Esophagus squamous epithelium (tissue), 5 donors: ENCODE measurements at places on chromosomes 5 and 9.

GRCh38 chr5:17860660-17861315 lies 226.5 kb downstream of the TAF11L14 start:
- DNase-seq = no peak

DNA sequence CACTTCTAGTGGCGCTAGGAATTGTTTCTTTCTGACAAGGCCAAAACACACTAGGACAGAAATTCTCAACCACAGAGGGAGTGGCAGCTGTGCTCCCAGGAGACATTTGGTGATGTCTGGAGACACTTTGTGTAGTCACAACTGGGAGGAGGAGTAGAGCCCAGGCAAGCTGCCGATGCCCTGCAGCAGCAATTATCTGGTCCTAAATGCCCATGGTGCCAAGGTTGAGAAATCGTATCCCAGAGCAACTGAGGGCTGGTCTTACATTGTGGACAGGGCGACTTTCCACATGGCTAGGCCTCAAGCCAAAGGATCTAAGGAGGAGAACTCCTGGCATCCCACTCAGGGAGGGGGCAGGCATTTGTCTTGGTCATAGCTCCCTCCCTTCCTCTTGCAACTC lies 259.9 kb downstream of the GADD45G start:
- DNase-seq = no peak

DNA sequence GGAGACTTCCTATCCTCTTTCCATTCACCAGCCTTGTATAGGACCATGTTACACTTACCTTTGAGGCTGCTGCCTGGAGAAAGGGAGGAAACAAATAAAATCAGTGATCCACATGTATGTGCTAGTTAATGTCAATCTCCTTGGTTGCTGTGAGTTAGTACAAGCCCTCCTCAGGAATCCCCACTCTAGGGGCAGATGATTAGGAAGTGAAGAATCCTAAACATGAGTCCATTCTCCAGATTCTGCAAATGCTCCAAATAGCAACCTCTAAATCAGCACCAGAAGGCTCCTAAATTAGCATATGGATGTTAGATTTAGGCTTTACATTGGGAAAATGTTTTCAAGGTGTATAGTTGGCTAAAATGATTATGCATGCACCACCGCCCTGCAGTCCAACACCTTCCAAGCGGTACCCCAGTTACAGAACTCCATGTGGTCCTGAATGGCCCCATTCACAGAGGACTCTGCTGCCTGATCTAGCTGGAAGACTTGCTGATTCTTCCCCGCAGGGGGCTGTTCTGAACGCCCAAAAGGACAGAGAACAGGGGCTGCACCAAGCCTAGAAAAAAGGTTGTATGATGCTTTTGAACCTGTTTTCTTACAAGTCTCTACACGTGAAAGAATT lies 123.2 kb downstream of the TLE1 start:
- DNase-seq = no peak

DNA sequence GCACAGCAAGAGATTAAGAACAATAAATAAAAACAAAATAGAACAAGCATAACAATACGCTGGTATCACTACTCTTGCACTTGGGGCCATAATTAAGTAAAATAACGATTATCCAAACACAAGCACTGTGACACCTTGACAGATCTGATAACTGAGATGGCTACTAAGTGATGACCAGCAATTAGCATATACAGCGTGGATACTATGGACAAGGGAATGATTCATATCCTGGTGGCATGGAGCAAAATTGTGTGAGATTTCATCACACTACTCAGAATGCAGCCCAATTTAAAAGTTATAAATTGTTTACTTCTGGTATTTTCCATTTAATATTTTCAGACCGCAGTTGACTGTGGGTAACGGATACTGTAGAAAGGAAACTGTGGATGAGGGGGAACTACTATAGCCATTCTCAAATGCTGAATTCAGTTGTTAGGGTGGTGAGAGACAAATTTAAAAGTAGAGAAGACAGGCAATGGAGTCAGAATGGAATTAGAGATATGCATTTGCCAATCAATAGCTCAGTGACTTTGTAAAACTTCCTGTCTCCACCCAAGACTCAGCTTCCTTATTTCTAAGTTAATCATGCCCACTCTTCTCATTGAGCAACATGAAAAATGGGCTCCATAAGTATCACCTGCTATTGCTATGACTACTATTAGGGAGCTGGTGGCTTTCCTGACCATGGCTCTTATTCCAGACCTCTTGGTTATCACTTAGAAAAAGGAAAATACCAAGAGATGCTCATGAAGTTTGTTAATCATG lies 300.8 kb downstream of the TRIM32 start:
- no peak for DNase-seq

- DNase-seq = no peak
Measured at GRCh38 chr5:108257996-108258395, 123.9 kb downstream of the FBXL17 start.

DNA sequence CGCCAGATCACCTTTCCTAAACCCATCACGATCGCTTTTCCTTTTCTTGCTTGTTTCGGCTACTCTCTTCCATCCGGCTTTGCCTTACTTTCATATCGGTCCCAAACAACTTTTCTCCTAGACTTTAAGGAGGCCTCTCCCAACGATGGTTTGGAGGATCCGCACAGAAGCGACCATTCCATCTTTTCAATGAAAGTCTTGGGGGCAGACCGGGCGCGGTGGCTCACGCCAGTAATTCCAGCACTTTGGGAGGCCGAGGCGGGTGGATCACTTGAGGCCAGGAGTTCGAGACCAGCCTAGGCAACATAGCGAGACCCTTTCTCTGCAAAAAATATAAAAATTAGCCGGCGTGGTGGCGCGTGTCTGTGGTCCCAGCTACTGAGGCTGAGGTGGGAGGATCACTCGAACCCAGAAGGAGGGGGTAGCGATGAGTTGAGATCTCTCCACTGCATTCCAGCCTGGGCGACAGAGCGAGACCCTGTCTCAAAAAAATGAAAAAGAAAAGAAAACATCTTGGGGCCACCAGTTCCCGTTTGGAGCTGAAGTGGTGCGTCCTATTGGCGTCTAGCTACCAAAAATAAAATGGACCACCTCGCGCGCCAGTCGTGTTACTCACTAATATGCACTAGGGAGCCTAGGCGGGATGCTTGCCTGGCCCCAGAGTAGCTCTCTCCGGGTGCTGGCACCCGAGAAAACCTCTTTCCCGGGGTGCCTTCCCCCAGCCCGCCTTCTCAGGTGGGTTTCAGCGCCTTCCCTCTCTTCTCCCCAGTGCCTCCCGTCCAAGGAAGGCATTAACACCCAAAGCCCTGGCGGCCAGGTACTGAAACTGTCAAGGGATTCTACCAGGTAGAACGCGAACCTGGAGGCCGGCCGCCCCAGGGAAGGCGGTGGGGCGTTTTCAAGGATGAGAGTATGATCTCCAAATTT lies 800 bp upstream of the AP3B1 start:
- no peak for DNase-seq
